ENCODE measurements at places on chromosomes 16 and 17.
A peak's percentile ranks its signal among the peaks of the same experiment; 100 is the strongest.

DNA sequence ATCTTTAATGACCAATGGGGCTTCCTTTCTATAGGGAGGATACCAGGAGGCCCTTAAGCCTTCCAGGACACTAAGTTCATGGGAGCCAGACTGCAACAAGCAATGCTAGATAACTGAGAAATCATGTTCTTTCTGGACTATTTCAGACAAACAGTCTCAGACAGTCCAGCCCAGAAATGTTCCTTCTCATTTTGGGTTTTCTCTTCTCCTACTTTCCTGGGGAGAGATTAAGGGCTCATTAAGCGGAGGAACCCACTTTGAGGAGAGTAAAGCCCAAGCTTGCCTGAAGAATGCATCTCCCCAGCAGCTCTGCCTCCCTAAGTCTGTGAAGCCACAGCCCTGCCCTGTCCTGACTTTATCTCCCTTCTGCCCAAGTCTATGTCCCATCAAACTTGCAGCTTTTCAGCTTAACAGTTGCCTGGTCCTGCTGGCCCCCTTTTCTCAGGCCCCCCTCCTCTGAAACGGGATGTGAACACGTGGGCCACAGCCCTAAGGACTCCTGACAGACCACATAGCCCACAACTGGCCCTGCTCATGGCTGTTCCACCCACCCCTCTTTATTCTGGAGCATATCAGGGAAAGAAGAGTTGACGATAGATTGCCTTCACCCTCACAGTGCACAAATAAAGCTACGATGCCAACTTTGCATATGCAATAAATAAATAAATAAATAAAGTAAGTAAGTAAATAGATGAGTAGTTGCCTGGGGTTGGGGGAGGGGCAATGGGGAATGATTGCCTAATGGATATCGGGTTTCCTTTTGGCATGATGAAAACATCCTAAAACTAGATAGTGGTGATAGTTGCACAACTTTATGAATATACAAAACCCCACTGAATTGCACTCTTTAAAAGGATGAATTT, 111.0 kb downstream of the N4BP1 start:
- DNase-seq: no peak

GRCh38 chr16:68605746-68606145, 39.4 kb upstream of the CDH3 start:
- DNase-seq: peak; percentile 94

- DNase-seq: no peak
These were observed 231.2 kb upstream of the GSE1 start for GRCh38 chr16:85381738-85382592.

DNA sequence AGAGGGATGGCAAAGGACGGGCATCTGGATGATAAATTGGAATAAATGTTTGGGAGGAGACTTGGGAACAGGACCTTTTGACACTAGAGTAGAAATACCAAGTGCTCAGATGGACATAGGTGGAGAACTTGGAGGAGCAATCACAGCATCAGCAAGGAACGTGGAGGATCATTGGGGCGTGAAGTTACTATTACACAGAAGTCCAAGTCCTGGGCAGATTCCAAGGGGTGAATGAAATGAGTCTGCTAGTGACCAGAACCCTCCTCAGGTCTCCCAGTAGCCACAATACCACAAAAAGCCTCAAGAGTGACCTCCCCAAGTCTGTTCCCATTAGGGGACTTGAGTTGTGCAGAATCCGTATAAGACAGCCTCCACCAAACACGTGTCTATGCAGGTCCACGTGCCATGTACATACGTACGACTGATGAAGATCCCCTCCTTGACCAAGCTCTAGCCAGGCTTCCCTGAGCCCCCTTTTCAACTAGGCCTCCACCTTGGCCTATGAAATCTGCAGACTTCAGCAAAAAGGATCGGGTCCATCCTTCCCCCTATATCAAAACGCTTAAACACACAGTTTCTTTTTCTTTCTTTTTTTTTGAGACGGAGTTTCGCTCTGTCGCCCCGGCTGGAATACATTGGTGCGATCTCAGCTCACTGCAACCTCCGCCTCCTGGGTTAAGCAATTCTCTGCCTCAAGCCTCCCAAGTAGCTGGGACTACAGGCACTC, 2.2 kb downstream of the C17orf67 start:
- DNase-seq: no peak

- no peak for DNase-seq
These were observed 806 bp downstream of the TBX21 start for GRCh38 chr17:47733674-47734410.

Data from retinal pigment epithelial cell (primary cell).